Activated CD4-positive, alpha-beta T cell treated with anti-CD3 and anti-CD28 coated beads, Interleukin-2, amount 10 ng/mL, durations not matched to agents 7 days and 5 days (primary cell): ENCODE measurements at places on chromosomes 6 and 20. TPM values are rescaled to one million over a fixed set of nuclear protein-coding genes. Genes with fewer than 3 reads are reported as not detected.

The MED23 gene
- 33.4 TPM for total RNA-seq

The SLC22A7 gene
- not detected for total RNA-seq

The TREML1 gene
- not detected for total RNA-seq

The FAM162B gene
- total RNA-seq = not detected

The ULBP3 gene
- 1.1 TPM for total RNA-seq

The RBL1 gene
- 53.9 TPM for total RNA-seq

The PKHD1 gene
- not detected for total RNA-seq

The SSTR4 gene
- not detected for total RNA-seq

The WFDC12 gene
- total RNA-seq = not detected

The CST7 gene
- total RNA-seq = 26.7 TPM

The CFB gene
- total RNA-seq = not detected

The TTK gene
- 40.7 TPM for total RNA-seq

The SPATA25 gene
- 0.84 TPM for total RNA-seq

The BACH2 gene
- total RNA-seq = 59.4 TPM

The ACTL10 gene
- total RNA-seq = 4.1 TPM

The KIF3B gene
- 16.9 TPM for total RNA-seq
